ENCODE measurements at places on chromosomes 2 and 18. TPM values are rescaled to one million over a fixed set of nuclear protein-coding genes. Genes with fewer than 3 reads are reported as not detected.

GRCh38 chr18:2686349-2686968 is 30.9 kb downstream of the SMCHD1 start:
- no peak overlapping the region for H3K27ac ChIP-seq
- H3K27me3 ChIP-seq = no peaks in the 10 kb centered on the region
- H3K4me3 ChIP-seq = no peak overlapping the region
- H3K4me1 ChIP-seq = no peaks in the 10 kb centered on the region
- no peak for DNase-seq

GRCh38 chr2:238164906-238165287 is 6.1 kb downstream of the ERFE start:
- H3K4me1 ChIP-seq = peaks cover 9% of the 10 kb centered on the region
- H3K36me3 ChIP-seq = peaks cover 3% of the 10 kb centered on the region
- no peak overlapping the region for H3K4me3 ChIP-seq
- no peak for DNase-seq
- no peaks in the 10 kb centered on the region for H3K27me3 ChIP-seq

- no peaks in the 10 kb centered on the region for H3K36me3 ChIP-seq
- H3K27ac ChIP-seq = no peak overlapping the region
- H3K4me3 ChIP-seq = no peak overlapping the region
- H3K4me1 ChIP-seq = no peaks in the 10 kb centered on the region
Observed at GRCh38 chr2:125405816-125406215, 1250.1 kb upstream of the GYPC start.

GCC2 gene
- 22.1 TPM for total RNA-seq

DSG4 gene
- total RNA-seq = not detected
